Inflammatory macrophage treated with lipopolysaccharide for 1 hour (primary cell): ENCODE measurements at places on chromosomes 6 and 20.

- DNase-seq = peak; percentile 36
These were observed 193.8 kb upstream of the SNX9 start for GRCh38 chr6:157629220-157629619.

DNA sequence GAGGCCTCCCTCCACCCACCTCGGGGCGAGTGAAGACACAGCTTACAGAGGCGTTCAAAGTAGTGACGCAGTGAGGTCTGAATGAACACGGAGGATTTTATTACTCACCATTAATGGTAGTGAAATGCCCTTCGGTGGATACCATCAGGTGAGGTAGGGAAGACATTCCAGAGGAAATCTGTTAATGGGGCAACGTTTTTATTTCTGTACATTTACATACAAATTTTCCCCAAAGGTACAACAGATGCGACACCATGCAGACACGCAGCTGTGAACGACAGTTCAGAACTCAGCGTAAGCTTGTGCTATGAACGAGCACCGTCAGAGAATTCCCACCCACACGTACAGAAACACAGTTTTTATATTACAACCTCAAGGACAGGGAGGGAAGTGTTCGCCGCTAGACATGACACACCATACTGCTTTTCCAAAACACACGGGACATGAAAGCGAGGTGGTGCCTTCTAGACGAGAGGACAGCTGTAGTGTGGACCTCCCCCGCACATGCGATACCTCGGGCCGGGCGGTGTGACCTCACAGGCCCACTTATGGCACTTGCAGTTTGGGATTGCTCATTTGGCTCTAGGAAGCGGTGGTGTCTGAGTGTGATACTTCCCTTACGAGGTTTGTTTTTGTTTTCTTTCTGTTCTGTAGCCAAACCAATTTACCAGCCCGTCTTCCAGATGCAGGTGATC, 10.7 kb downstream of the PSMG4 start:
- DNase-seq = no peak

DNA sequence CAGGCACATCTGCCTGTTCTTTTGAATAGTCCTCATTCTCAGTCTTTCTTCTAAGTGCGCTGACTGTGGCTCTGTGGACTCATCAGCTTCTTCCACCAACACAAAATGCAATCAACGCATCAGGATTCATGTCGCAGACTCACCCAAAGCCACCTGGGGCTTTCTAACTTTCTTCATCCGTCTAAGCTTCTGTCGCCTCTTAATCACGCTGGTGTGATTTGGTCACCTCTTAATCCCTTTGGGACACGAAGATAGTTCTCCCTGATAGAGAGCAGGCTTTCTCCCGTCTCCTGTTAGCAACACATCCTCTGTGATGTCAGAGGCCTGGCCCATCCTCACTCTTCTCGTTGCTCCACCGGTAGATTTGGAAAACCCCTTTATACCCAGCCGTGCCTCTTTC, 78.0 kb upstream of the FOXQ1 start:
- no peak for DNase-seq

DNA sequence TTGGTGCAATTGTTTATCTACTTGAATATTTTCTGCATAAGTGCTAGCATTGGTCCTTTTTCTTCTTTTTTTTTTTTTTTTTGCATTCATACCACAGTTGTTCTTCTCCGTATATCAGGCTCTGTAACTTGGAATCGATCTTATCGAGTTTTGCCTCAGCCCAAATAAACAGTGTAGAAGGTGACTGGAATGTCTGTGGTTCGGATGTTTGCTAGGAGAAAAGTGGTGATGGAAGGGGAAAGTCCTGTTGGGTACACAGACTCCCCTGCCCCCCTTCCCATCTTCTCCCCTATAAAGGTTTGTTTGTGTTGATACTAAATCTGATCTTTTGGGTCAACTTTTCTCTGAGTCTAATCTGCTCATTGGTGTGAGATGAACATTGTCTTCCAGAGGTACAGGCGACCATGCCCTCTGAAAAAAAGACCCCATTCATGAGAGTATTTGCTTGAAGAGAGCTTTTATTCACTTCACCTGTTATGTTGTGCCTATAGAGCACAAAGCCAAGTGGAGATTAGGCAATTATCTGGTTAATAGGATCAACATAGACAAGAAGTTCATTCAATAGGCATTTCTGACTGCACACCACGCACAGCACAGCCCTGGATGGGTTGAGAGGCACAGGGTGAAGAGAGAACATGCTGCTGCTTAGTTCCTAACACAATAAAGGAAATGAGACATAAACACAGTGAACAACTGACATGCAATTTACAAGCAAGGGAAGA, 620.0 kb downstream of the PKHD1 start:
- no peak for DNase-seq

DNA sequence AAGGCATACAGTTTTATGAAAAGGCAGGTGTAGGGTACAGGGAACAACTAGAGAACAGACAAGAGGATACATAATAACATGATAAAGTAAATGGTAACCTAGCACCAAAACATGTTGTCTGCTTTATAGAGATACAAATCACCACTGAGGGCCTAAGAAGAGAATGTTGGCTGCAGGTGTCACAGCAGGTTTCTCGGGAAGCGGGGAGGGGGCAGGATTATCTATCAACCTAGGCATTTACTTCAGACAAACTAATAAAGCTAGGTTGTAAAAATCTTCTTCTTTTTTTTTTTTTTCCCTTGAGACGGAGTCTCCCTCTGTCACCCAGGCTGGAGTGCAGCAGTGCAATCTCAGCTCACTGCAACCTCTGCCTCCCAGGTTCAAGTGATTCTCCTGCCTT, 22.7 kb downstream of the PIM1 start:
- no peak for DNase-seq

DNA sequence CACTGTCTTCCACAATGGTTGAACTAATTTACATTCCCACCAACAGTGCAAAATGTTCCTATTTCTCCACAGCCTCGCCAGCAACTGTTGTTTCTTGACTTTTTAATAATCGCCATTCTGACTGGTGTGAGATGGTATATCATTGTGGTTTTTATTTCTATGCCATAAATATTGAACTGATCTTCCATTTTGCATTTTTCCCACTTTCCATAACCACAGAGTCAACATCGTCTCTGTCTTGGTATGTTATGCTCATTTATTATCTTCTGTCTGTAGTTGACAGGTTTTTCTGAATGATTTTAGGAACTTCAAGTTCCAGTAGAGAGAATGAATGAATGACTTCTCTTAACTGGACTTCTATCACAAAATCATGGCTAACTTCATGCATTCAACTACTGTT, 259.8 kb downstream of the UST start:
- DNase-seq = no peak

- DNase-seq = no peak
These were observed 35.4 kb upstream of the HMGN3 start for GRCh38 chr6:79269877-79270276.

DNA sequence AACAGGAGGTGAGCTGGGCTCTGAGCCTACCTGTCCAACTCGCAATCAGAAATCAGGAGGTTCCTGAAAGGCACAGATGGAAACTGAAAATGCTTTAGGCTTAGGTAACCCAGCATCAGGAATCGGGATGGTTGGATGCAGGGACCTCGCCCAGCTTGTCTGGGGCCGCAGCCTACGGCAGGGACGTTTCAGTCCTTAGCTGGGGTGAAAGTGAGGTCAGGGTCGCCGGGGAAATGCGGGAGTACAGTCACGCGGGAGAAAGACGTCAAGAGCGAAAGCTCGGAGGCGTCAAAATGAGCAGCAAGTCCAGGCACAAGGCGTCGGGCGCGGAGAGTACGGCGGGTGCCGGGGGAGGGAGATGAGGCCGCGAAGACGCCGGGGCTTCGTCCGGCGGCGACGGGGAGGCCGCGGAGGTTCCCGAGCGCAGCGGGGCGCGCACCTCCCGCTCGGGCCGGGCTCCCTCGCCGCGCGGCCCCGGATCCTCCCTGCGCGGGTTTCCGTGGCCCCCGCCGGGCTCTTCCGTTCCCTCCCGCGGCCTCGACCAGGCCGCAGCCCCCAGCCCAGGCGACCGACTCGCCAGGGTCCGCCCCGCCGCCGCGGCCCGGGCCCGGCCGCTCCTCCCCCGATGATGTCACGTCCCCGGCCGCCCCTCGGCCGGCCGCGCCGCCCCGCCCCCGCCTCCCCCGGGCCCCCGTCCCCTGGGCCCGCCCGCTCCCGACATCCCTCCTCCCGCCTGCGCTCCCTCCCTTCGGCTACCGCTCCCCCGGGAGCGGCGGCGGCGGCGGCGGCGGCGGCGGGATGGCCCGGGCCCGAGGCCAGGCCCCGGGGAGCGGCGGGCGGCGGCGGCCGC, at the start of gene EBF4:
Gene EBF4 (plus strand): TSS at position 745 of the 850 bp plus-strand sequence. CDS start 866 bp downstream, outside the sequence.
- DNase-seq = no peak

GRCh38 chr6:163437466-163437865, 22.9 kb downstream of the QKI start:
- DNase-seq = no peak

DNA sequence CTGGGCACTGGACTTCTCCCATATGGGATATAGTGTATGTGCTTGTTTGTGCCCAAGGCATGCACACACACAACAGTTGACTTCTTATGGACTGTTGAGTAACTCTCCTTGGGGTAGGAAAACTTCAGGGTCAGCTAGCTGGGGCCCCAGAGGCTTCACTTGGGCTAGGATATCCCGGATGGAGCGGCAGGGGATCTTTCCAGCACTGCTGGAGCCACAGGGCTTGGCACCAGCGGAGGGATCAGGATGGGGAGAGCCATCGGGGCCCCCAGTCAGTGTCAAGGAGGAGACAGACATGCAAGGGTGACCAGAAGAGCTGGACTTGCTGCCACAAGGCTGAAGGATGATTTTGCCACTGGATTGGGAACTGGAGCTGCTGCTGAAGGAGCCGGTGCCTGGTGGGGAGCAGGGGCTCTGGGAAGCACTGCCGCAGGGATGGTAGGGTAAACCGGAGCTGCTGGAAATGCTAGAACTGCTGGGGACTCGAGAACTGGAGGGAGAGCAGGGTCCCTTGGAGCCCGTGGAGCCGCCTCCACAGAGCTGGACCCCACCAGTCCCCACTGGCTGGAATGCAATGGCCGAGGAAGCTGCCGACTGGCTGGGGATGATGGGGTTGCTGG, 1.5 kb downstream of the PSORS1C1 start:
- DNase-seq = no peak

GRCh38 chr6:157245436-157245835, 77.9 kb downstream of the TMEM242 start:
- no peak for DNase-seq

DNA sequence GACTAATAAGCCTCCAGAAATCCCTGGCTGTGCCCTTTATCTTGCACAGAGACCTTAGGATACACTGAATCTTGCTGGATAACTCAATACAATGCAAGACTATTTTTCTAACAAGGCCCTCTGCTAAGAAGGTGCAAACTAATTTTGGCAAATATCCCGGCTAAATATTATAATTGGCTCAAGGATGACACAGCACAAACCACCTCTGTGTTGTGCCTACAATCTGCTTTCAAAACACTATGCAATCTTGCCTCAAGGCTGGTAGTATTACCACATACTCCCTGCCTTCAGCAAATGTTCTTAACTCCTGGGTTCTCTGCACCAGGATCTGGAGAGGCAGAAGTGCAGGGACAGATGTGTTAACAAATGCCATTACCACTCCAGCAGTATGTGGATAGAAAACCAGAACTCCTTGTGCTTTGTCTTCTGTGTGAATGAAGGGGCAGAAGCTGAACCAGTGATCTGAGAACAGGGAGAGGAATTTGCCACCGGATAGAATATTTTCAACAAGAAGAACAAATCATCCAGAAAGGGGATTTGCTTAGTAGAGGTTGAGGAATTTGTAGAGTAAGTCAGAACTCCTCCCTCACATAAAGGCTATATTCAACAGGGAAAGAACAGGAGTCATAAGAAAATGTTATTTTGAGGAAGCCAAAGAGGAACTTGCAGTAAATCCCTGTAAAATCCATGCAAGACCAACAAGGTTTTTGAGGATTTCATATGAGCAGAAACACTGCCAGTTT, 74.1 kb upstream of the SLC4A11 start:
- DNase-seq = peak; percentile 82

DNA sequence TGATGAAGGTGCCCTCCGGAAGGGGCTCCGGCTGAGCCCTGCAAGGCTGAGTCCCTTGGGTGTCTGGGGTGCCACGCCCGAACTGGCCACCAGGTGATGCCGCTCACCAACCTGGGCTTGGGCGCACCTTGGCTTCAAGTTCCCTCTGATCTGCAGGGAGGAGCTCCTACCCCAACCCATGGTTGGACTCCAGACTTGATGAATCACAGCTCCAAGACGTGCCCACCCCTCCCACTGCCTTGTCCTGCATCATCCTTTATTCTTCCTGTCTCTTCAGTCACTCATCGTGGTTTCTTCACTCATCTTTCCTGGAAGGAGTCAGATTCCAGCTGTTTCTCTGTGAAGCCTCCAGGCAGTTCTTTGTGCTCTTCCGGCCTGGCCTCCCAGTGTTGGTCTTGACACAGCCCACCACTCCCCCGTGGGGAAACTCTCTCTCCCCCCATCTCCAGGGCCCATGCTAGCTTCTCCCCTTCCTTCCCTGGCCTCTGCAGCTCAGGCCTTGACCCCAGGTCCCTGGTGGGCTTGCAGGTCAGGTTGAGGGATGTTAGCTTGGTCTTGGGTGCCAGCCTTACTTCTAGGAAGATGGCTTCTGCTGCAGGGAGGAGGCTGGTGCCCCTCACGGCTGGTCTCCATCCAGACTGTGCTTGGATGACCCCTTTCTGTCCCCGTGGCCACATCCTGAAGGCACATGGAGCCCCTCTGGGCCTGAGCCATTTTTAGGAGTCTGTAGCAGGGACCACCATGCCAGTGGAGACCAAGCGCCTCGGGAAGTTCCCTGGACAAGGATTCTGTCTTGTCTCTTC, 2.6 kb upstream of the ZBP1 start:
- no peak for DNase-seq

- no peak for DNase-seq
These were observed 154.8 kb upstream of the SSTR4 start for GRCh38 chr20:22880277-22880676.

GRCh38 chr20:63102721-63103375, 96.1 kb upstream of the BHLHE23 start:
- no peak for DNase-seq

DNA sequence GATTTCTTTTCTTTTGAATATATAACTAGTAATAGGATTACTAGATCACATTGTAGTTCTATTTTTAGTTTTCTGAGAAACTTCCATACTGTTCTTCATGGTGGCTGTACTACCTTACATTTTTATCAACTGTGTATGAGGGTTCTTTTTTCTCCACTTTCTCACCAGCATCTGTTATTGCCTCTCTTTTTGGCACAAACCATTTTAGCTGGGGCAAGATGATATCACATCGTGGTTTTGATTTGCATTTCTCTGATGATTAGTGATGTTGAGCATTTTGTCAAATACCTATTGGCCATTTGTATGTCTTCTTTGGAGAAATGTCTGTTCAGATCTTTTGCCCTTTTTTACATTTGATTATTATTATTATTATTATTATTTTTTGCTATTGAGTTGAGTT, 86.1 kb upstream of the TCF21 start:
- DNase-seq = no peak

- peak; percentile 47 for DNase-seq
These were observed 62.4 kb upstream of the RNF146 start for GRCh38 chr6:127204281-127204680.

DNA sequence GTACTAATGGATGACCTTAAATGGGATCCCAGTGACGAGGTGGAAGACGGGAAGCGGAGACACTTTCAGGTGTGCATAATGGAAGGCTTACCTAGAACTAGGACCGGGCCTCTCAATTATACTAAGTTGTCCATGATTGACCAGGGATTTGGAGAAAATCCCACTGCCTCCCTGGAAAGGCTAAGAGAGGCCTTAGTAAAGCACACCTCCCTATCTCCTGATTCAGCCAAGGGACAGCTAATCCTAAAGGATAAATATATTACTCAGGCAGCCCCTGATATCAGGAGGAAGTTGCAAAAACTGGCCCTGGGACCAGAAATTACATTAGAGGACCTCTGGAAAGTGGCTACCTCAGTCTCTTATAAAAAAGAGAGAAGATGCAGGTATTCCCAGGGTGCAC, 93.2 kb downstream of the JARID2 start:
- DNase-seq = no peak
